GM04504 (cell line): ENCODE measurements at places on chromosomes 6 and 20.

GRCh38 chr6:164095056-164095455, 680.5 kb downstream of the QKI start:
- peak; percentile 29 for DNase-seq

DNA sequence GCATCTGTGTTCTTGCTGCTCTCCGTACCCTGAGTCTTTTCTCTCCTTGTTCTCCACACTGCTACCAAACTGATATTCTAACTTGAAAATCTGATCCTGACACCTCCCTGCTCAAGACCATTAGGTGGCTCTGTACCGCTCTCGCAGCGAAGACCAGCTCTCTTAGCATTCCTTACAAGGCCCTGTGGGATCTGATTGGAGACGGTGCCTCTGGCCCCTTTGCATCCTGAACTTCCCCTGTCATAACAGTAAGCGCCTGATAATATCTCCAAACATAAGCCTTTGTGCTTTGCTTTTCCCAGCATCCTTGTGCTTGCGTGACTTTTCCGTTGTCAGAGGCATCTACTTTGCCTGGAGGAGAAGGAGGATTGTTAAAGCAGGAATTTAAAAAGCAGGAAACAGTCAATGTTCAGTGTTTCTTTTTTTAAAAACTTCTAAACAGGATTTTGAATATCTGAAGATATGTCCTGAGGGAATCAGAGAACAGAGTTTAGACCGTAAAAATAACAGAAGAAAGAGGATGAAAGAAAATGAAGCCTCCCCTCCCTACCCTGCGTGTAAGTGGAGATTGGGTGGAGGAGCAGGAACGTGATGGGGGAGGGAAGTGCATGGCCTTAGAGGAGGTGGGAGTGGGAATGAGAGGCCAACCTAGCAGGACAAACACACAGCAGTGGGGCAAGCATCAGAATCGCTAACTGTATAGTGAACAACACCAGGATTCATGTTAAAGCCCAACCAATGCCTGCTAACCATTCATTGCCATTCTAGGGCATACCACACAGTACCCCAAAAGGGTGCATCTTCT, 89.2 kb upstream of the STMND1 start:
- DNase-seq = no peak

- DNase-seq = no peak
Observed at GRCh38 chr6:159943968-159944598, 24.8 kb upstream of the IGF2R start.

- no peak for DNase-seq
Observed at GRCh38 chr6:157892363-157892877, 69.4 kb downstream of the SNX9 start.

- DNase-seq = no peak
Observed at GRCh38 chr6:8103726-8104125, 1.4 kb upstream of the EEF1E1 start.

DNA sequence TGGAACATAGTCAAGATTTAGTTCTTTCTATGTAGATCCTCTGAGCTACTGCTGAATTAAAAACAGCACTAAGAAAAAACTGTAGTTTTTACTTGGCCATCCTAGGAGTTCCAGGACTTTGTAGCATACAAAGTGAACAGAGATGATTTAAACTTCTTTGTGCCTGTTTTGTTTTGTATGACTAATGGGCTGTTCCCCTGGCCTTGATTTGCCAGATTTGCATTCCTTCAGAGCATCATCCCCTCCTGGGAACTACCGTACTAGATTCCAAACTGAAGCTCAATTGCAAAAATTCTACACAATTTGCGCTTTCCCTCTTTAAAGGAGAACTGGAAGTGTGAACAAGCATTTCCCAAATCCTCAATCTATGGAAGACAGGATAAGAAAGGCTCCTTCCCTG, 23.1 kb downstream of the ACOT13 start:
- no peak for DNase-seq
